ENCODE measurements at places on chromosomes 5 and 9.
A peak's percentile ranks its signal among the peaks of the same experiment; 100 is the strongest.

DNA sequence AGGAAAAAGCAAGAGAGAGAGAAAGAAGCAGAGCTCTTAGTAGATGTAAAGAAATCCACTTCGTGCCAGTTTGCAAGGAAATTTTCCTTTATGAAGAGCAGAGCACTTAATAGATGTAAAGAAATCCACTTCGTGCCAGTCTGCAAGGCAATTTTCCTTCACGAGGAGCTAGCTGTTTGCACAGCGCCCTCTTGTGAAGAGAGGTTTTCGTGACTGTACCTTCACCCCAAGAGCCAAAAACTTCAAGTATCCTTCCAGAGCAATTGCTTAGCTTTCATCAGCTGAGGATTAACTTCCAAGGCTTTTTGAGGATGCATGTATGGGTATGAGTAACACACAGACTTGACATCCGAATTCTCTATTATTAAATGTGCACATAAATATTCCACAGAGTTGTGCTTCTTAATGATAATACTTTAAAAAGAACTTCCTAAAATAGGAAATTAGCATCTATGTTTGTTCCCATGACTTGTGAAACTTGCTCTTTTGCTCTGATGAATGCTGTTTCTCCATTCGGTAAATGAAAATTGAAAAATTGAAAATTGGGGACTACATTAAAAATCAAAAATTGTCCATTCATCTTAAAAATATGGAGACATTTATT lies 525.6 kb downstream of the PDE4D start:
- peak; percentile 74 for DNase-seq

- DNase-seq = no peak
Measured at GRCh38 chr5:127471211-127471610, 46.2 kb upstream of the PRRC1 start.

DNA sequence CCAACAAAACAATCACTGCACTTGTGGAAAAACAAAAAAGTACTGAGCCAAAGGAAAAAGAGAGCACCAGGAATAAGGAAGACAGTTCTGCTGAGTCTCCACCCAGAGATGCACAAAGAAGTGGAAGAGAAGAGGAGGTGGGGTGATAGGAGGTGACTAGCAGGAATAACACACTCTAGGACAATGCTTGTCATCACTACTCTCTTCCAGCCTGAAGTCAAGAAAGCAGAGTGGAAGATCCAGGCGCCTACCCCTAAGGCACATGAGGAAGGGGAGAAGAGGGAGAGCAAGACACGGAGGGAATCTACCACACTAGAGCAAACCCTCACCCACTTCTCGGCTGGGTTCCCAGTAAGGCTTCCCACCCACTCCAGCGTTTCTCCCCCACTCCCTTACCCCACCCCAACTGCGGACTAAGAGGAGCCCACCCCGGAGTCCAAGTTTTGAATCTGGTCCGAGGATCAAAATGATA lies 1.7 kb downstream of the SLIT3 start:
- no peak for DNase-seq

GRCh38 chr5:168328814-168329213 lies 37.4 kb downstream of the WWC1 start:
- DNase-seq = no peak

- no peak for DNase-seq
Measured at GRCh38 chr5:153030755-153031725, 459.4 kb upstream of the GRIA1 start.

- DNase-seq = peak; percentile 36
Measured at GRCh38 chr5:7393921-7394799, 1.8 kb upstream of the ADCY2 start.

DNA sequence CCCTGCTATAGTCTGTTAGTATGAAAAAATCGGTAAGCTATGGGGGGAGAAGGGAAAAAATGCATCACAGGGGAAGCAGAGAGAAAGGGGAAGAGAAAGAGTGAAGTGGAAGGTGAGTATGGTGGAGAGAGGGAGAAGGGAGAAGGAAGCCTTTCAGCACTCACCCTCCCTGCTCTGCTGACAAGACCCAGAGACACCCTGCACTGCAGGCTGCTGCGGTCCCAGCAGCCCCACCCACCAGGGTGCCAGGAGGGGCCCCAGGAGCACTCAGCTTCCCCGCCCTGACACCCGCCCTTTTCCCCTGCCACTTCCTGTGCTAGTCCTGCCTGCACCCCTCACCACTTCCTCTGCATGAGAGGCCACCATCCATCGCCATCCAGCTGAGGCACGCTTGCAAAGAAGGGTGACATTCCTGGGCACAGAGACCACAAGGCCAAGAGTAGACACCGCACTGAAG lies 12.7 kb downstream of the STK10 start:
- no peak for DNase-seq

- no peak for DNase-seq
Measured at GRCh38 chr5:8500426-8500825, 631.5 kb downstream of the MTRR start.

DNA sequence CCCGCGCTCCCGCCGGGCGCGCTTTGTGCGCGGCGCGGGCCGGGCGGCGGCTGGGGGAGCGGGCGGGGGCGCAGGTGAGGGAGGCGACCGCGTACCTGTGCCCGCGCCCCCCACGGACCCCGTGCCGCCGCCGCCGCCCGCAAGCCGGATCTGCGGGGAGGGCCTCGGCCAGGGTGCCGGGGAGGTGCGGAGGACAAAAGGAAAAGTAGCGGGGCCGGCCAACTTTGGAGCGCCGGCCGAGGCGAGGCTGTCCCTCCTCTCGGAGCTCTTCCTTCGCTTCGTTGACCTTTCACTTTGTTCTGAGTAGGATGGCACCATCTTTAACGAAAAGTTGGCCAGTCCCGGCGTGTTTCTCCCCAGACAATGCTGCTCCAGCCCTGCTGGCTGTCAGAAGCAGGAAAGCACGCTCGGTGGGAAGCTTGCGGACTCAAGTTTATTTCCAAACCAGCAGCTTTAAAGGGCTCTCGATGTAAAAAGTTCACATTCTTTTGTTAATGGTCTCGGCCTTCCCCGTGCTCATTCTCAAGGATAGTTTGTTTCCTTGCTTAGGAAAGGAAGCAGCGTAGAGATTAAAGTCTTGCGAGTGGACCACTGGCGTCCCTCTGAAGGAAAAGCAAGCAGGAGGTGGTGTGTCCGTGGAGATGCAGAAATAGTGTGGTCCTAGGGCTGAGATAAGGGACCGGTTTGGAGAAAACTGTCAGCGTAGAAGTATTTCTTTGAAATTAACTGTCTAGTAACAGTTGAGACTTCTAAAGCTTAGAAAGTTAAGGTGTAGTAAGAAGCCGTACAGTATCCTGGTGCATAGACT lies 639 bp downstream of the EHMT1 start:
- DNase-seq = peak; percentile 75

- no peak for DNase-seq
Measured at GRCh38 chr9:114350636-114351401, 21.1 kb downstream of the ORM2 start.

Measured in retina (tissue), 1 donor.